H1 (cell line): ENCODE measurements at places on chromosomes 3 and 15. TPM values are rescaled to one million over a fixed set of nuclear protein-coding genes. Genes with fewer than 3 reads are reported as not detected.

GRCh38 chr3:184620475-184621119 is 59.0 kb downstream of the EPHB3 start:
- no peak overlapping the region for H3K4me3 ChIP-seq
- H3K27ac ChIP-seq: no peak overlapping the region
- no peaks in the 10 kb centered on the region for H3K36me3 ChIP-seq
- H3K4me1 ChIP-seq: no peaks in the 10 kb centered on the region
- no peaks in the 10 kb centered on the region for H3K27me3 ChIP-seq
- DNase-seq: no peak

GRCh38 chr3:11289864-11290263 is 17.7 kb downstream of the ATG7 start:
- H3K36me3 ChIP-seq: no peaks in the 10 kb centered on the region
- no peak overlapping the region for H3K4me3 ChIP-seq
- no peak overlapping the region for H3K27ac ChIP-seq

DNA sequence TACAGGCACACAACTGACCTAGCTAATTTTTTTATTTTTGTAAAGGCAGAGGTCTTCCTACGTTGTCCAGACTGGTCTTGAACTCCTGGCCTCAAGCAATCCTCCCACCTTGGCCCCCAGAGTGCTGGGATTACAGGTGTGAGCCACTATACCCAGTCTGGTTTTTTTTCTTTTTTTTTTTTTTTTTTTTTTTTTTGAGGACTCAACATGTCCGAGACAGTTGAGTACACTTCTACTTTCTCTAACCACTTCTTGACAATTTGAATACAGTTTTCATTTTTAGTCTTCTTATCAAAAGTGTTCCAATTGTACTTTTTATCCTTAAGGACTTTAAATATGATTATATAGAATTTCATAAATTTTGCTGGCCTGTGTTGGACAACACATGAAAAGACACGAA is 7.4 kb upstream of the GSK3B start:
- H3K27me3 ChIP-seq: no peaks in the 10 kb centered on the region
- no peaks in the 10 kb centered on the region for H3K4me1 ChIP-seq
- no peaks in the 10 kb centered on the region for H3K36me3 ChIP-seq

DNA sequence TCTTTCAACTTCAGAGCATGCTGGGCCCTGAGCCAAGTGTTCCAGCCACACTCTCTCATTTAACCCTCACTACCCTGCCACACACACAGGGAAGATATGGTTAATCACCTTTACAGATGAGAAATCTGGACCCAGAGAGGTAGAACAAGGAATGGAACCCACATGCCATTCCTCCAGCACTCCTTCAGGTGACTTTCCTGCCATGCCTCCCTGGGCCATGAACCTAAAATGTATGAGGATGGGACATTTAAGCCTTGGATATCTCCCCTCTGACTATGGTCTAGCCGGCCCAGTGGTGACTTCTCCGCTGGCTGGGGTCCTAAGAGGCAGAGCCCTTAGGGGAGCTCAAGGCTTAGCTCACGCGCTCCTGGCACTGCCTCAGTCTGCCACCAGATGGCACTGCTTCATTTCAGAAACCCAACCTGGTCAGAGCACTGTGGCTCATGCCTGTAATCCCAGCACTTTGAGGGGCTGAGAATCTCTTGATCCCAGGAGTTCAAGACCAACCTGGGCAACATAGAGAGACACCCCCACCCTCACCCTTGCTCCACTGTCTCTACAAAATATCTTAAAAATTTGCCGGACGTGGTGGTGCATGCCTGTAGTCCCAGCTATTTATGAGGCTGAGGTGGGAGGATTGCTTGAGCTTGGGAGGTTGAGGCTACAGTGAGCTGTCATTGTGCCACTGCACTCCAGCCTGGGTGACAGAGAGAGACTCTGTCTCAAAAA is 2.2 kb upstream of the DCAF1 start:
- peak; percentile 87 for DNase-seq
- H3K4me1 ChIP-seq: no peaks in the 10 kb centered on the region
- no peak overlapping the region for H3K4me3 ChIP-seq

DNA sequence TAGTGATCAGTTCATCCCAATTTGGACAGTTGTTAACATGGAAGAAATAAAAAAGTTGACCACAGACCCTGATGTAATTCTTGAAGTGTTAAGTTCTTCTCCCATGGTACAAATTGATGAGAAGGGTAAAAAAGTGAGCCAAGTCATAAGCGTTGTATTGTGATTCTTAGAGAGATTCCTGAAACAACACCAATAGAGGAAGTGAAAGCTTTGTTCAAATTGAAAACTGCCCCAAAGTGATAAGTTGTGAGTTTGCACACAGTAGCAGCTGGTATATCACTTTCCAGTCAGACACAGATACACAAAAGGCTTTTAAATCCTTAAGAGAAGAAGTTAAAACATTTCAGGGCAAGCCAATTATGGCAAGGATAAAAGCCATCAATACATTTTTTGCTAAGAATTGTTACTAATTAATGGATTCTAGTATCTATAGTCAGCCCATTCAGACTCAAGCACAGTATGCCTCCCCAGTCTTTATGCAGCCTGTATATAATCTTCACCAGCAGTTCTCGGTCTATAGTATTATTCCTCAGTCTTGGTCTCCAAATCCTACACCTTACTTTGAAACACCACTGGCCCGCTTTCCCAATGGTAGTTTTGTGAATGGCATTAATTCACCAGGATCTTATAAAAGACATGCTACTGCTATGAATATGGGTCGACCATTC is 38.2 kb downstream of the CDIN1 start:
- no peak overlapping the region for H3K4me3 ChIP-seq
- DNase-seq: no peak
- H3K27me3 ChIP-seq: no peaks in the 10 kb centered on the region
- H3K4me1 ChIP-seq: no peaks in the 10 kb centered on the region
- H3K27ac ChIP-seq: no peak overlapping the region
- H3K36me3 ChIP-seq: no peaks in the 10 kb centered on the region

- H3K36me3 ChIP-seq: peaks cover 4% of the 10 kb centered on the region; the same call in 1 of the 2 replicates
- no peaks in the 10 kb centered on the region for H3K27me3 ChIP-seq
- H3K27ac ChIP-seq: no peak overlapping the region
- no peak for DNase-seq
- no peaks in the 10 kb centered on the region for H3K4me1 ChIP-seq
These were observed 664.7 kb downstream of the IGSF11 start for GRCh38 chr3:118369892-118370491.

DNA sequence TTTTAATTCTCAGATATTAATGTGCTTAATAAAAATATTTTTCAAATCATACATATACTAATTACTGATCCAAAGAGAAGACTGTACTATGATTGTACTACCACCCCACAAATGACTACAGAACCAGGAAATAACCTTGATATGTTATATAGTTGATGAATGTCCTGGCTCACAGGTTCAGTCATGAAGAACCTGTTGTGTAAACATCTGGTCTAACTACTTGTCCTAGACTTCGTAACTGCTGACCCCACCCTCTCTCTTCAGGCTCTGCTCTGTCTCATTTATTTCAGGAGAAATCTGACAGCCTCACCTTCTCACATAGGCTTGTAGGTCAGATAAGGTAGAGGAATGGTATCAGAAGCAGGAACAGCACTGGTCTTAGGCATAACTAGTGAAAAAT is 14.7 kb upstream of the CSTA start:
- H3K4me3 ChIP-seq: no peak overlapping the region
- no peak for DNase-seq
- no peaks in the 10 kb centered on the region for H3K36me3 ChIP-seq
- H3K27ac ChIP-seq: no peak overlapping the region
- no peaks in the 10 kb centered on the region for H3K27me3 ChIP-seq
- peaks cover 1% of the 10 kb centered on the region; the same call in 1 of the 2 replicates for H3K4me1 ChIP-seq

- no peaks in the 10 kb centered on the region for H3K27me3 ChIP-seq
- no peak overlapping the region for H3K27ac ChIP-seq
- no peak overlapping the region for H3K4me3 ChIP-seq
- DNase-seq: no peak
- H3K4me1 ChIP-seq: no peaks in the 10 kb centered on the region
These were observed 597.0 kb downstream of the SQOR start for GRCh38 chr15:46231786-46232185.

Gene LMCD1
- 26.5 and 30.1 TPM in 2 replicates for total RNA-seq

Gene ANP32A
- 284 and 295 TPM in 2 replicates for total RNA-seq

Gene TLR9
- not detected in 2 replicates for total RNA-seq

Gene PLA2G4F
- not detected in 2 replicates for total RNA-seq

Gene FAM227B
- total RNA-seq: 6.5 and 7.4 TPM in 2 replicates
